ENCODE measurements at places on chromosomes 6 and 20.
A peak's percentile ranks its signal among the peaks of the same experiment; 100 is the strongest.

DNA sequence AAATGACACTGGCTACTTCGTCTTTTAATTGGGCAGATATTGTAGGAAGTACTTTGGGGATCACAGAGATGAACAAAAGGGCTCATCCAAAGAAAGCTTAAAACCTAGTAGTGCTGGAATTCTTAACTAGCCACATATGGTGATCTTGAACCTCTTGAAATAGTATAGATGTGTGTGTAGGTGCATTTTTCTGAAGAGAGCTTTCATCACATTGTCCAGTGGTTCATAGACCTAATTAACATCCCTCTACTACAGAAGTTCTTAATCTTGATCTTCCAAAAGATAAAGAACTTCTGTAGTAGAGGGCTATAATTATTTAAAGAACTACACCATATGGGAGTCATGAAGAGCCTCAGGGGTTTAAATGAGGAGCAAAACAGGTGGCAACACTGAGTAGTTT is 2.3 kb upstream of the PRIM2 start:
- DNase-seq, result no peak

GRCh38 chr20:49585585-49586245 is 17.8 kb upstream of the PTGIS start:
- no peak for DNase-seq

DNA sequence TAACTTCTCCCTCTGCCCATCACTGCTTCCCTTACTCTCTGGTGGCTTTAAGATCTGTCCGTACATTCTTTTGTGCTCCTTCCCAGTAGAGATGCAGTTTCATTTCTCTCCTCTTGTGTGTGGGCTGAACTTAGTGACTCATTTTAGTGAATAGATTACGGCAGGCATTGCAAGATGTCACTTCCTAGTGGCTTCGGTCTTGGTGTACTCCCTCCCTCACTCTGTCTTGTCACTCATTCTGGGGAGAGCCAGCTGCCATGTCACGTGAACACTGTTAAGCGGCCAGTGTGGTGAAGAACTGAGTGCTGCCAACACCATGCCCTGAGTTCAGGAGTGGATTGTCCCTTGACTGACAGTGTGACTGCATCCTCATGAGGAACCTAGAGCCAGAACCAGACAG is 115.9 kb downstream of the OTOR start:
- no peak for DNase-seq

GRCh38 chr6:155341130-155341828 is 27.0 kb upstream of the TFB1M start:
- DNase-seq, result no peak

DNA sequence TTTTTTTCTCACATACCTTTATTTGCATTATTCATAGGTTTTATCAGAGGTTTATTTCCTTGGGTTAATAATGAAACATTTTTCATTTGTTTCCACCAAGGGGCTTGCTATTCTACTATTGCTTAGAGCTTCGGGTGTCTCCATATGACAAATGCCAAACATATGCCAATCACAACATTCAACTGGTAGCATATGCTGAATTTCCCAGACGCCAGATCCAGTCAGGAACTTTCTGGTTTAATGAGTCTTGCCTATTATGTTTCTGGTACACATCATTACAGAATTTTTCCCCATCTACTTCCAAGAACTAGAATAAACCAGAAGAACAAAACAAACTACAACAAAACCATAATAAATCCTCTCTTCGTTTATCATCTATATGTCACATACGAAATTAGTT is 180.7 kb downstream of the PRKN start:
- DNase-seq, result no peak

GRCh38 chr6:136251394-136251793 is 1.3 kb upstream of the MTFR2 start:
- no peak for DNase-seq

- DNase-seq, result no peak
Observed at GRCh38 chr20:61814244-61814643, 251.4 kb downstream of the TAF4 start.

- no peak for DNase-seq
Observed at GRCh38 chr20:10362674-10363073, 71.3 kb downstream of the MKKS start.

- no peak for DNase-seq
Observed at GRCh38 chr20:39036011-39036410, 73.9 kb downstream of the DHX35 start.

DNA sequence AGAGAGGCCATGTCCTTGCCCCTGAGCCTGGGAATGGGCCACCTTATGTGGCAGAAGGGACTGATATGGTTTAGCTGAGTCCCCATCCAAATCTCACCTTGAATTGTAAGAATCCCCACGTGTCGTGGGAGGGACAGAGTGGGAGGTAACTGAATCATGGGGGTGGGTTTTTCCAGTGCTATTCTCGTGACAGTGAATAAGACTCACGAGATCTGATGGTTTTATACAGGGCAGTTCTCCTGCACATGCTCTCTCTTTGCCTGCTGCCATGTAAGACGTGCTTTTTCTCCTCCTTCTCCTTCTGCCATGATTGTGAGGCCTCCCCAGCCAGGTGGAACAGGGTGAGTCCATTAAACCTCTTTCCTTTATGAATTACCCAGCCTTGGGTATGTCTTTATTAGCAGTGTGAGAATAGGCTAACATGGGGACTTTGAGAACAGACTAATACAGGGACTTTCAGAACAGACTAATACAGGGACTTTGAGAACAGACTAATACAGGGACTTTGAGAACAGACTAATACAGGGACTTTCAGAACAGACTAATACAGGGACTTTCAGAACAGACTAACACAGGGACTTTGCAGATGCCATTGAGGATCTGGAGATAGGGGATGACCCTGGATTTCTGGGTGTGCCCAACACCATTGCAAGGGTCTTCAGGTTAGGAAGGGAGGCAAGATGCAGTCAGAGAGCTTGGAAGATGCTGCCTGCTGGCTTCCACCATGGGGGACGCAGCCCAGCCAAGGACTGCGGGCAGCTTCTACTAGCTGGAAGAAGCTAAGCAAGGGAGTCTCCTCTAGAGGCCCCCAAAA is 86.9 kb downstream of the RAMACL start:
- DNase-seq, result no peak

DNA sequence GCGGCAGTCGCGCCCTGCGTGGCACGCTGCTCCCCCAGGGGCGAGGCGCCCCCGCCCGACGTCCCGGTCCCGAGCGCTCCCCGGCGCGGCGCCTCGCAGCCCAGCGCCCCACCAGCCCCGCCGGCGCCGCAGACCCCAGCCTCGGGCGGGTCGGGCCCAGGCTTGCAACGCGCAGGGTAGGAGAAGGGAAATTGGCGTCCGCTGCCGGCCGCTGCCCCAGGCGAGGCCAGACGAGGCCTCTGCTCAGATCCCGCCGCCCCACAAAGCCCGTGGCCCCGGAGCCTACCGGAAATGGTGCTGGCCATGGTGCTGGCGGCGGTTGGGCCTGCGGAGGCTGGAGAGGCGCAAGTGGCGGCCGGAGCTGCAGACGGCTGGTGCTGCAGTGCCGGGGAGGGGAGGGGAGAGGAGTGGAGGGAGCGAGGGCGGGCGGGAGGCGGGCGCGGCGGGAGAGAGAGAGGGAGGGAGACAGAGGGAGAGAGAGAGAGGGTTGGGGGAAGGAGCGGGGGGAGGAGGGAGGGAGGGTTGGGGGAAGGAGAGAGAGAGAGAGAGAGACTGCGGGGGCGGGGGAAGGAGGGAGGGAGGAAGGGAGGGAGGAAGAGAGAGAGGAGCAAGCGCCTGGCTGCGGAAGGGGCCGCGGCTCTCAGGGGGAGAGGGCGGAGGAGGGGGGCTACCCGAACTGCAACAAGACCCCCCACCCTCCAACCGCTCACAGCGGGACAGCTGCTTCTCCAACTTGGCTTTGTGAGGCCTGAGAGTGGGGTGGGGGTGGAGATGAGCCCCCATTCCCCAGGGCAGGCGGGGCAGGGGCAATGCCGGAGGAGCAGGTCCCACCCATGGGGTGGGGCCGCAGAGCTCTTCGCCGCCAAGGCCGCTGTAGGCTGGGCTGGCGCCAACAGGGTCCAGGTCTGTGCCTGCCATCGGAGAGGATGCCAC is at the start of gene STMN3:
Gene STMN3 (minus strand): TSS at position 384 of the 933 bp plus-strand sequence. CDS start 79 bp downstream, at position 305.
- peak; percentile 72 for DNase-seq

DNA sequence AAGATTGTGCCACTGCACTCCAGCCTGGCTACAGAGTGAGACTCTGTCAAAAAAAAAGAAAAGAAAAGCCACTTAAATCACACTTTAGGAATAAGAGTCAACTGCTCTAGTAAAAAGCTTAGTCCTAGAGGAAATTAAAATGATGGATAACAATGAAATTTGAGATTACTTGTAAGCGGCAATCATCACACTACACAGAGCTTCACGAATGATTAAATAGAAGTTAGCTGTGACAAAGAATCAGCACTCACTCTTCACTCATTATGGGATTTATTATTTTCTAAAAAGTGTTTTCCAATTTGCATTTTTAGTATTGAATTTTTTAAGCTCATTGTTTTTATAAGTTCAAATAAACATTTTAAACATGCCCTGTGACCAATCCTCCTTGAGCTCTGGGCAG is 718.0 kb downstream of the UTRN start:
- DNase-seq, result no peak

DNA sequence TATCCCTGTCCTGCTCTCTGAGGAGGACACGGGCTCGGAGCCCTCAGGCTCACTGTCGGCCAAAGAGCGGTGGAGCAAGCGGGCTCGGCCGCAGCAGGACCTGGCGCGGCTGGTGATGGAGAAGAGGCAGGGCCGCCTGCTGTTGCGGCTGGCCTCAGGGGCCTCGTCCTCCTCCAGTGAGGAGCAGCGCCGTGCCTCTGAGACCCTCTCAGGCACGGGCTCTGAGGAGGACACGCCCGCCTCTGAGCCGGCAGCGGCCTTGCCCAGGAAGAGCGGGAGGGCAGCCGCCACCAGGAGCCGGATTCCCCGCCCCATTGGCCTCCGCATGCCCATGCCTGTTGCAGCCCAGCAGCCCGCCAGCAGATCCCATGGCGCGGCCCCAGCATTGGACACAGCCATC is 14.2 kb upstream of the SLC22A7 start:
- DNase-seq, result no peak

DNA sequence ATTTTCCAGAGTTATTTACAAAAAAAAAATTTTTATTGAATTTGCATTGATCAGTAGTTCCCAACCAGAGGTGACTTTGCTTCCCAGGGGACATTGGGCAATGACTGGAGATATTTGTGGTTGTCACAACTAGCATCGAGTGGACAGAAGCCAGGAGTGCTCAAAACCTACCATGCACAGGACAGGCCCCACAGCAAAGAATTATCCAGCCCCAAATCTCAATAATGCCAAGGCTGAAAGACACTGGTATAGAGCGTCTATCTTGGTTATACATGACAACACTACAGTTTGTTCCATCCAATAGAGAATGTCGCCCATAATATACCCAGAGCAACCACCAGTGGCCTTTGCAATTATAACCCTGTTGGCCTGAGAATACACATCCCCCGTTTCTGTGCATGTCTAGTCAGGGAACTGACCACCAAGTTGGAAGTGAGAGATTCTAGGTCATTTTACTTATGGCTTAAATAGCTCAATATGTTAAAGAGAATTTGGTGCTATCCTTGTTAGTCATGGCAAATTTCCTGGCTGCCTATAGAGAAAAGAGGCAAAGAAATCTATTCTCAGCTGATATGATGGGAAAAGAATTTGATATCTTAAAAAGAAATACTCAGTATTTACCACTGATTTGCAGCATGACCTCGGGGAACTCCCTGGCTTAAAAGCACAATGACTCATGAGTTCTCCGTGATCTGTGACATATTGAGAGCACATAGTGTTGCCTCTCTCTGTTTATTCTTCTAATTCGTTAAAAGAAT is 76.0 kb upstream of the ADTRP start:
- DNase-seq, result no peak

- DNase-seq, result no peak
Observed at GRCh38 chr6:112122756-112123155, 35.4 kb downstream of the FAM229B start.

GRCh38 chr6:43613721-43614395 is 15.2 kb downstream of the GTPBP2 start:
- no peak for DNase-seq

DNA sequence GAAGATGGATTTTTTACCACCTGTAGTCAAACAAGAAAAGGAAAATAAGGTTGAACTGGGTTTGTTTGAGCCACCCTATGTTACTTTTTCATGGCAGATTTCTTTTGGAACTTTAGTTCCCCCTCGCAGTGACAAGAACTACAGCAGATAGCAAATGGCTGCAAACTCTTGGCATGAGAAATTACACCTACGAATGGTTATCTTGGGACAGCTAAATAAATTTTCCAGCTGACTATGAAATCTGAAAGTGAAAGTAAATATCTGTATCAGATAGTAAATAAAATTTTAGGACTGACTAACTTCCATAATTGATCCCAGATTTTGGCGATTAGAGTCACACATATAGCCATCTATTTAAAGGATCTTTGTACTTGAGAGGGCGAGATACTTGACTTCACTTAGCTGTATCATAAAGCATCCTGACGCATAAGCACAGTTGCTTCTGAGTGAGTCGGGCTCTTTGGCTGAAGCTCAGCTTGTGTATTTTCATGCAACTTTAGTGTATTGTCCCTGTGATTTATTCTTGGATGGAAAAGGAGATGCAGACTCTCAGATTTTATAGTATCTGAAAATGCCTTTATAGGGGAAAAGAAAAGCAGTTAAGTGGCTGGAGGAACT is 125.3 kb upstream of the B3GAT2 start:
- no peak for DNase-seq

GRCh38 chr20:3398681-3399252 is 8.7 kb downstream of the DNAAF9 start:
- DNase-seq, result no peak

GRCh38 chr20:9027626-9028025 is 41.3 kb upstream of the PLCB4 start:
- DNase-seq, result no peak

- DNase-seq, result no peak
Observed at GRCh38 chr6:14789996-14790395, 455.9 kb upstream of the JARID2 start.

DNA sequence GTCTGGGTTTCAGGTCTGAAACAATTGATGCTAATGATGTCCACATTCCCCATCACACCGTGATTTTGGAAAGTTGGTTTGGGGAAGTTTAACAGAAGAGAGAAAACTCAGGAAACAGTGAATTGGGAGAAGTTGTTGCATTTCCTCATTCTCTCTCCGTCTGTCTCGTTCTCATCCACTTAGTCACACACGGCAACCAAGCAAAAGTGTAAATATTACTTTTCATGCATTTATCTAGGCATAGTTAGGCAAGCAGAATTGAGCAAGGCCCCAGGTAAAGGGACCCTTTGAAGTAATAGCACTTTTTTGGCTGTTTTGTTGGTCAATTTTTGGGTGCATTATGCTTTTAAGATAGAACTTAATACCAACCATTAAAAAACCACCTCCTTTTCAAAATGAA is 137.0 kb upstream of the SULF2 start:
- DNase-seq, result no peak

GRCh38 chr6:12903246-12903645 is 186.7 kb downstream of the PHACTR1 start:
- DNase-seq, result no peak

GRCh38 chr20:43749734-43750294 is 23.0 kb upstream of the GTSF1L start:
- peak; percentile 94 for DNase-seq

DNA sequence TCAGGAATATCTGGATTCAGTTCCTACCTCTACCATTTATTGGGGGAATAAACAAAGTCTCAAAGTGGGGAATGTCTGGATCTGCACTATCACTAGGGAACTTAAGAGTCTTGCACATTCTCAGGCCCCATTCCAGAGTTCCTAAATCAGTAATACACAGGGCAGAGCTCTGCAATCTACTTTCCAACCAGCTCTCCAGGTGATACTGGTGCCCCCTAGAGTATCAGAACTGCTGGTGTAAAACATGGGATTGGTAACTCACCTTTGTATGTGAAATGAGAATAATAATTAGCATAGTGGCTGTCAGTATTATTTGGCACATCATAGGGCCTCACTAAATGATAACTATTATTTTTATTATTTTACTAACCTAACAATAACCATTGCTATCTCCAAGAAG is 278.8 kb upstream of the IMPG1 start:
- no peak for DNase-seq
